ENCODE measurements at places on chromosomes 12 and 14. TPM values are rescaled to one million over a fixed set of nuclear protein-coding genes. Genes with fewer than 3 reads are reported as not detected.

DNA sequence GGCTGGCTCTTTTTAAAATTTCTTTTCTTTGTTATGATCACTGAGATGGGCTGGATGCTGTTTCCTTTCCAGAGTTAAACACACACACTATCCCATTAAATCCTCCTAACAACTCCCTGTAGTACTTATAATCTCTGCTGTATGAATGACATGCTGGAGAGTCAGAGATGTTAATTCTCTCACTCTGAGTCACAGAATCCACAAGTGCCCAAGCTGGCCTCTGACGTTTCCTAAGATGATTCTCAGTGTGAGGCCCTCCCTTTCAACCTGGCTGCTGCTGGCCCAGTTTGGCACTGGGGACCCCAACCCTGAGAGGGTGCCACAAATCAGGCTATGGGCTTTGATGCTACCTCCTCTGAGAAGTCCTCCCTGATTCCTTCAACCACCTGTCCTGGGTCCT is 5.4 kb downstream of the NOS1 start:
- H3K27me3 ChIP-seq = peaks cover 29% of the 10 kb centered on the region
- H3K36me3 ChIP-seq = no peaks in the 10 kb centered on the region
- DNase-seq = no peak
- H3K4me3 ChIP-seq = no peak overlapping the region
- H3K4me1 ChIP-seq = no peaks in the 10 kb centered on the region

DNA sequence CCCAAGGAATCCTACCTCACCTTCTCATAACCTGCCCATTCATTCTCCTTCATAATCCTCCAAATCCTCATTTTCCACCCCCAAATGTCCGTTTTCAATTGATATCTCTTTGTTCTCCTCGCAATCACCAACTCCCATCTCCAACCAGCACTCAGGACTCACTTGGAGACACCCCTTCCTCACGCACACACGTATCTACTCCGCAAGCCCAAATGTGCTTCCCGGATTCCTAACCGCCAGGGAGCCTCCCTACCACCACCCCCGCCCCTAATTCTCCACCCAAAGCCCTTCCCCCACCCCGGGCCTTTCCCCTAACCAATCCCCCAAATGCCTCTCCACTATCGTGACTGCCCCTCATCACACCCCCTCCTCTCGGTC is 304 bp downstream of the KCTD10 start:
- peaks cover 28% of the 10 kb centered on the region for H3K4me1 ChIP-seq
- DNase-seq = no peak
- no peaks in the 10 kb centered on the region for H3K36me3 ChIP-seq

- H3K36me3 ChIP-seq = peaks cover 33% of the 10 kb centered on the region
- no peak for DNase-seq
- peak overlapping the region; percentile 73 for H3K4me3 ChIP-seq
- peak overlapping the region; percentile 81 for H3K27ac ChIP-seq
- H3K27me3 ChIP-seq = no peaks in the 10 kb centered on the region
These were observed 6.1 kb downstream of the METTL3 start for GRCh38 chr14:21505012-21505553.

- no peak overlapping the region for H3K27ac ChIP-seq
- H3K4me1 ChIP-seq = peaks cover 54% of the 10 kb centered on the region
- H3K27me3 ChIP-seq = no peaks in the 10 kb centered on the region
- peaks cover 11% of the 10 kb centered on the region for H3K36me3 ChIP-seq
These were observed 39.6 kb downstream of the SUSD6 start for GRCh38 chr14:69650948-69651369.

DNA sequence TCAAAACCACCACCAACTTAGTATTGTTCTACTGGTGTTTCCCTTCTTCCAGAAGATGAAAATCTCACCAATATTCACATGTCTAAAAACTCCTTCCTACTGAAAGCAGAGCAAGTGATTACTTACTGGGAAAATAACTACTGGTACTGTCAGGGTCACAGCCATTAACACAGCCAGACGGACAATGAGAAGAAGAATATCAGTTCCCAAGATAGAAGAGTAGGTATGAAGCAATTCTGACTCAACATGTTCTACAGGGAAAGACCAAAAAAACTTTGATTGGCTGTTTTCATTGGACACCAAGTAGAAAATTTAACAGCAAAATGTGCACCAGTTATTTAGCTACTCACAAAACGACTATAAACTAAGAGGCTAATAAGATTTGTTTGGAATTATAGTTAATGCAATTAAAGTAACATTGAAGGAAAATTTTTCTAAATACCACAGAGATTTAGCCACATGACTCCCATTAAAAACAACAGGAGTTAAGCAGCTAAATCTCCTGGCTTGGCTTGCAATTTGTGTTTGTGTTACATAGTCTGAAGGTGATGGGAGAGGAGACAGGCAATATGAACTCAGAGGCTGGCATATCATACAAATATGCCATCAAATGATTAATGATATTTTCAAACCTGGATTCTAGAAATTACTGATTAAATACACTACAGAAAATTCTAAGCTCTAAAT is 9.5 kb downstream of the SLC38A2 start:
- peaks cover 75% of the 10 kb centered on the region for H3K36me3 ChIP-seq
- H3K27me3 ChIP-seq = no peaks in the 10 kb centered on the region
- no peak for DNase-seq
- peak overlapping the region; percentile 17 for H3K27ac ChIP-seq
- H3K4me3 ChIP-seq = peak overlapping the region; percentile 9
- H3K4me1 ChIP-seq = peaks cover 55% of the 10 kb centered on the region

EXOC5 gene
- 61.7 TPM for total RNA-seq

GRCh38 chr12:40226705-40227104 is 1.9 kb downstream of the LRRK2 start:
- H3K27ac ChIP-seq = no peak overlapping the region
- no peak overlapping the region for H3K4me3 ChIP-seq
- no peaks in the 10 kb centered on the region for H3K36me3 ChIP-seq

RNFT2 gene
- total RNA-seq = 10.8 TPM

DNA sequence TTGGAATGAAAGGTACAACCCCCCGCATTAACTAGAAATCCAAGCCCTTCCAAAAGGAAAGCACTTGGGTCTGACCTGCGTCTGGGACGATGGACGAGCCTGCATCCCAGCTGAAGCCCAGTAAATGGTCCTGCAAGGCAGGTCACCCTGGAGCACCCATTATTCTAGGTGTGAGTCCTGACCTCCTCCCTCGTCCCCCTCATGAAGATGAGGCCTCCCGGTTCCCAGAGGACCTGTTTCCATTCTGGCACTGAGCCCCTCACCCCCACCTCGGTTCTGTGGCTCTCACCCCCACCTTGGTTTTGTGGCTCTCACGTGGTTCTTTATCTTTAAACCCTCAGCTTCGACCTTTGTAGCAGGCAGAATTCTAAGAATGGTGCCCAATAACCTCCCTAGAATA is 7.3 kb downstream of the IFI27 start:
- H3K27me3 ChIP-seq = peaks cover 9% of the 10 kb centered on the region
- peaks cover 24% of the 10 kb centered on the region for H3K4me1 ChIP-seq
- H3K36me3 ChIP-seq = peaks cover 4% of the 10 kb centered on the region

PTPN21 gene
- not detected for total RNA-seq

DNA sequence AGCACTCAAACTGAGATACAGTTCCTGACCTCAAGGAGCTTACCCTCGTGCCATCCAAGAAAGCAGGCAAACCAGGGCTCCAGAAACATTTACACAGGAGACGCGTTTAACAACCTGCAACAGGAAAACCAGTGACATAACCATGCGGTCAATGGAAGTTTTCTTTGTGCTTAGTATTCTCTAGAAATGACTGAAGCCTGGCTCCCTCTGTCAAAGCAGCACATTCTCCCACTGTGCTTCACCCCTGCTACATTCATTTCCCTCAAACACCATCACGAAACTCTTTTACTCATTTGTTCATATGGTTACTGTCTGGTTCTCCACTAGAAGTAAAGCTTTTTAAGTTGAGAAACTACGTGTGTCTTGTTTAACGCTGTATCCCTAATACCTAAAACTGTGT is 161.3 kb upstream of the CCND2 start:
- H3K36me3 ChIP-seq = peaks cover 5% of the 10 kb centered on the region
- H3K4me1 ChIP-seq = peaks cover 67% of the 10 kb centered on the region
- H3K27me3 ChIP-seq = no peaks in the 10 kb centered on the region
- no peak for DNase-seq
- H3K27ac ChIP-seq = no peak overlapping the region

PLEKHH1 gene
- 1.0 TPM for total RNA-seq

DNA sequence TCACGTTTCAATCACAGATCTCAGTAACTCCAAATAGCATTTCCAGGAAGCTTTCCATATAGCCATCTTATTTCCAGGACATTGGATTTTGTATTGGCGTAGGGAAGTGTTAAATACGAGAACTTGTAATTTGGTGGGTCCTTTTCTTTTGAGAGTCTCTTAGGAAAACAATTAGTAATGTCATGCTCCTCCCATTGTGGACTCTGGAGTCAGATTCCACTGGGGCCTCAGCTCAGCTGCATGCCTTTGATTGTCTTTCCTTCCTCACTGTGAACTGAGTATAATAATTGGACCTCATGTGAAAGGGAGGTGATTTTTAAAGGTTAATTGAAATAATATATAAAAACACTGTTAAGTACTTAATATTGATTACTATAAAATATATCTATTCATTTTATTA is 462.6 kb downstream of the NPAS3 start:
- no peaks in the 10 kb centered on the region for H3K27me3 ChIP-seq
- H3K36me3 ChIP-seq = no peaks in the 10 kb centered on the region
- no peak for DNase-seq

GRCh38 chr12:95718006-95718431 is 72.5 kb downstream of the NTN4 start:
- DNase-seq = no peak
- H3K4me1 ChIP-seq = no peaks in the 10 kb centered on the region
- H3K27me3 ChIP-seq = peaks cover 2% of the 10 kb centered on the region

GRCh38 chr12:9868311-9868801 is 798 bp downstream of the CLEC2B start:
- H3K36me3 ChIP-seq = peaks cover 34% of the 10 kb centered on the region
- DNase-seq = no peak
- peak overlapping the region; percentile 92 for H3K27ac ChIP-seq
- no peaks in the 10 kb centered on the region for H3K27me3 ChIP-seq
- peaks cover 28% of the 10 kb centered on the region for H3K4me1 ChIP-seq
- peak overlapping the region; percentile 85 for H3K4me3 ChIP-seq
